ENCODE measurements at places on chromosomes 3 and 15.

DNA sequence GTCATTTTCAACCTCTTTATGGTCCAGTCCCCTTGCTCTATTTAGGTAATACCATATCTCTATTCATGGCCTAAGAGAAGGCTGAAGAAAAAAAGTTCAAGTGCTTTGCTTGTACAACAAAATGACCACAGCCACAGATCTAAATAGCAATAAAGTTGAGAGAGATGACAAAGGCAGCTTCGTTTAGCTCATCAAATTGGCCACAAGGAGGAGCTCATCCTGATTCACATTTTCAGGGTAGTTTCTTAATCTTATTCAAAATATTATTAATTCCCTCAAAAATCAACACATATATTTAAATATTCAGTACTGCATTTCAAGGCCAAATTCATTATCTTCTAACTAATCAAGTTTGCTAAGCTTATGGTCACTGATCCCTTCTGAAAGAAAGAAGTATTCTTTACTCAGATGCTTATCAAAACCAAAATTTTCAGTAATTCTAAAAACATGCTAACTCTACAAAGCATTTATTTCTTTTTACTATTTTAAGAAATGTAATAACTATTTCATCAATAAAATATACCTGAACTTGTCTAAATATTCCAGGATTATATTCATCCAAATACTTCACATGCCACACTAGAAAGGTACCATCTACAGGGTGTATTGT, 85.5 kb downstream of the DMXL2 start:
- peak; percentile 3 for DNase-seq

- no peak for DNase-seq
Observed at GRCh38 chr3:133054586-133054985, 16.4 kb downstream of the TMEM108 start.

- no peak for DNase-seq
Observed at GRCh38 chr3:157082305-157082982, 77.5 kb downstream of the CCNL1 start.

DNA sequence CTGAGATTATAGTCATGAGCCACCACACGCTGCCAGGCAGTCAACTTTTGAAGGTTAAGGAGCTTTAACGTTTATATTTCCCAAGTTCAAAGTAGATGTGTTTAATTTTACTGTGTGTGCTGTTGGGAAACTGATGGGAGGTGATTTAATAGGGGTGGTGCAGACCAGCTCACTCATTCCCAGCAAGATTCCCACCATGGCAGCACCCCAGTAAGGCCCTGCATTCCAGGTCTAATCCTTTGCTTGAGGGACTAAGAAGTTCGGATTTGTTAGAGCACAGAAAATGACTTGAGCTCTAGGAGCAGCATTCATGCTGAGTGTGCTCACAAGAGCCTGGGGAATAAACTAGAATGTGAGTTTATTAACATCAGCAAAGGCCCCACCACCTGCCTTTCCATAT, 25.2 kb downstream of the TSEN2 start:
- no peak for DNase-seq

- no peak for DNase-seq
Observed at GRCh38 chr3:163587342-163587741, 1491.0 kb downstream of the SI start.

DNA sequence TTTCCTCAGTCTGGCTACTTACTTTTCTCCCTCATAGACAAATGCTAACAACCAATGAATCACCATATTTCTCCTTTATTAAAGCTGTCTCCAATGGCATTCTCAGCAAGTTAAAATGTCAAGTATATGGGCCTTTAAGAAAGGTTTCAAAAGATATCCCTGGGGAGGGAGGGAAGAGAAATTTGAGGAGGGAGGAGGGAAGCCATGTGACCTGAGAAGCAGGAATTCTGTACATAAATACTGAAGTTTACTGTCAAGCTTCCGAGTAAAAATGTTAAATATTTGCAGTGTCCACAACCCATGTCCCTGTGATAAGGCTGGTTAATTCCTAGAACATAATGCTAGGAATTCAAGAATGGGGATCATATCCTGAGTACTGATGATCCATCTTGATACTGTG, 175.9 kb downstream of the CNTN4 start:
- no peak for DNase-seq

DNA sequence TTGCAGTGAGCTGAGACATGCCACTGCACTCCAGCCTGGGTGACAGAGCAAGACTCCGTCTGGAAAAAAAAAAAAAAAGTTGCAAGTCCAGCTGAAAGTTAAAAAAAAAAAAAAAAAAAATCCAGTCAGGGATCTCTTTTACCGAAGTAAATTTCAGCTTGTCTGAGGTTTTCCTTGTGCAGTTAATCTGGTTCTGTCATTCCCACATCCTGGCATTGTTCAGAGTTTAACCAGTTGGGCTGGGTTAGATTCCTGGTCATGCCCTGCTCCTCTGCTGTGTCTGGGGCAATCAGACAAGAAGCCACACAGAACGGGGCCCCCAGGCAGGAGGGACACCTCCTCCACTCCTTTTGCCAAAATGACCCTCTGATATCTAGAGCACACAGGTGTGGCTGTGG, 84.1 kb upstream of the KLHL25 start:
- no peak for DNase-seq

GRCh38 chr15:90570643-90571042, 40.9 kb downstream of the CRTC3 start:
- DNase-seq, result no peak

- DNase-seq, result no peak
Observed at GRCh38 chr3:182567700-182568099, 225.6 kb upstream of the ATP11B start.

DNA sequence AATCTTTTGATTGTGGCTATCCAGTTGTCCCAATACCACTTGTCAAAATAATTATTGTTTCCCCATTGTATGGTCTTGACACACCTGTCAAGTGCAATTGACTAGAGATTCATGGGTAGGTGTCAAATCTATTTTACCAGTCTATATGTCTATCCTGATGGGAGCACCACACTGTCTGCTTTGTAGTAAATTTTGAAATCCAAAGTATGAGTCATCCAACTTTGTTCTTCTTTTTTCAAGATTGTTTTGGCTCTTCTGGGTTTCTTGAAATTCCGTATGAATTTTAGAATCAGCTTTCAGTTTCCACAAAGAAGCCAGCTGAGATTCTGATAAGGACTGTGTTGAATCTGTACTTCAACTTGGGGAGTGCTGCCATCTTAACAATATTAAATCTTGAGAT, 71.9 kb downstream of the CSNK1G1 start:
- DNase-seq, result no peak

DNA sequence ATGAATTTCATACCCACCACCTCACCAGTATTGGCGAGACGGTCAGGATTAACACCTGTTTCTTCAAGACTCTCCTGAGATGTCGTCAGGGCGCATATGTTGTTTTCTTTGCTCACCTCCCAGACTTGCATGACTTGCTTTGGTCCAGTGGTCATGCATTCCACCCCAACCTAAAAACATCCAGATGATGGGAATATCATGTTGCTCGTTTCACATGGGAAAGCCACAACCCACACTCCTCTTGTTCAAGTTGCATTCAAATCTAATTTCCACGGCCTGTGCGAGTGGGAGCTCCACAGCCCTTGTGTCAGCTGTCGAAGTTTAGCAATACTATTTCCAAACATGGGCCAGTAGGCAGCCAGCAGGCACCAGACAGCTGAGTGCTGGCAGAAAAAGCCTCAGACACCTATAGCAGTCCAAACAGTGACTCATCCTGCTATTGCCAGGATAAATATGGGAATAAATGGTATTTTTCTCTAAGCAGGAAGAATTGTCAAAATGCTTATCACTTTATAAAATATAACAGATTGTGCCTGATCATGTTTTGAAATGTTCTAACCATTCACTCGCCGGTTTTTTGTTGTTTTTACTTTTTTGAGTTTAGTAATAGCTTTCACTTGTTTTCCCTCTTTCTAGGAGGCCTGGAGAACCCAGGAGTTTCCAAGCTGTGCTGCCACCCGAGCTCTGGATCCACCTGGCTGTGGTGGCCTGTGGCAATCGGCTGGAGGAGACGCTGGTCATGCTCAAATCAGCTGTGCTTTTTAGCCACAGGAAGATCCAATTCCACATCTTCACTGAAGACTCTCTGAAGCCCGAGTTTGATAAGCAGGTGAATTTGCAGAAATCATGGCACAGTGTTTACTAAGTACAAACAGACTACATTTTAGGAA, 20.1 kb downstream of the GXYLT2 start:
- DNase-seq, result no peak

- no peak for DNase-seq
Observed at GRCh38 chr15:31824024-31824423, 206.3 kb upstream of the CHRNA7 start.

DNA sequence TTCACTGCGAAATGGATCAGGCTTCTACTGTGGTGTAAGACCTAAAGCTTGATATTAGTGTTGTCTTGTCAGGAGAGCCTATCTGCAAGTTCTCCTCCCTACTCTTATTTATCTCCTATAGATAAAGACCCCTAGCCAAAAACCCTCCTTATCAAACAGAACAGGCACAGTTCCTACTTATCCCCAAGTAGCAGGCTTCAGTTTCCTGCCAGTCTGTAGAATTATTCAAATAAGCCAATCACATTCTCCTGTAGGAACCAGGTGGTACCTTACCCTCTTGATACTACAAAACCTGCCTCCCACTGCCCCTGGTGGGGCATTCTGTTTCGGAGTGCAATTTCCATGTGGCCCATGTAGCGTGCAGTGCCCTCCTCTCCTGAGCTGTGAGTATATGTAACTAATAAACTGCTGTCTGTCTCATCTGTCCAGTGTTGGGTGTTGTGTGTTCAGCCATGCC, 28.7 kb downstream of the HDGFL3 start:
- DNase-seq, result no peak

DNA sequence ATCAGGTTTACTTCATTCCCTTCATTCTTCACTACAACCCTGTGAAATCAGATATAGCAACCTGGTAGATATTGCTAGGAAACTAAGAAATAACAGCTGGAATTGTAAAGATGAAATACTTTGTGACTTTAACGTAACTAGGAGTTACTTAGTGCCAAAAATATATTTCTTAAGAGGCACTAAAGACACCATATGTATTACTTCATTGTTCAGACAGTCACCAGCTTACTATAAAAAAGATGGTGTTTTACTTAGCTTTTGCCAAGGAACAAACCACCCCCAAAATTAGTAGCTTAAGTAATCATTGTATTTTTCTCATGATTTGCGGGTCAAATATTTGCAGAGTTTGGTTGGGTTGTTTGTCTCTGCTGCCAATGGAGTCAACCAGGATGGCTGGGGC, 62.5 kb downstream of the PROS1 start:
- DNase-seq, result no peak

DNA sequence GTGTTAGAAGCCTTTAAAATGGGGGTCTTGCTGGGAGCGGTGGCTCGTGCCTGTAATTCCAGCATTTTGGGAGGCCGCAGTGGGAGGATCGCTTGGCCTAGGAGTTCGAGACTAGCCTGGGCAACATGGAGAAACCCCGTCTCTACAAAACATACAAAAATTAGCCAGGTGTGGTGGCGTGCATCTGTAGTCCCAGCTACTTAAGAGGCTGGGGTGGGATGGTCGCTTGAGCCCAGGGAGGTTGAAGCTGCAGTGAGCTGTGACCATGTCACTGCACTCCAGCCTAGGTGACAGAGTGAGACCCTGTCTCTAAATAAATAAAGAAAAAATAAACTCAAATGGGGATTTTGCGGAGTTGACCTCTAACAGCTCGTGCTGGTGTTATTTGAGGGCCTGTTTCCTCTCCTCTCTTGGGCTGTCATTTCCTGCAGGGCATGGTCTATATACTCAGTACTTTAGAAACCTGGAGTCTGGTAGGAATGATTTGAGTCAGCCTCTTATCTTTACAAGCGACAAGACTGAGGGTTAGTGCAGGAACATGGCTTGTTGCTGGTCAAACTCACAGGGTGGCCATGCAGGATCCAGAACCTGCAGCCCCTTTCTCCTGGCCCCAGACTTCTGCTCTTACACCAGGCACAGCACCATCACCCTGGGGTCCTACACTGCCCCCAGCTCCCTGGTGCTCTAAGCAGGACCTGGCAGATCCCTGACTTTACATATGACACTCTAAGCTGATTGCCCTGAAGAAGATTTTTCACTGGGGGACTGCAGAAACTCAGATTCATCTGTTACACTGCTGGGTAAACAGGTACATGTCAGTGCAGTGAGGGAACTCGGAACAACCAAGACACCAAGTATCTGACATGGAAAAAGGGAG, 15.1 kb downstream of the EHD4 start:
- no peak for DNase-seq

DNA sequence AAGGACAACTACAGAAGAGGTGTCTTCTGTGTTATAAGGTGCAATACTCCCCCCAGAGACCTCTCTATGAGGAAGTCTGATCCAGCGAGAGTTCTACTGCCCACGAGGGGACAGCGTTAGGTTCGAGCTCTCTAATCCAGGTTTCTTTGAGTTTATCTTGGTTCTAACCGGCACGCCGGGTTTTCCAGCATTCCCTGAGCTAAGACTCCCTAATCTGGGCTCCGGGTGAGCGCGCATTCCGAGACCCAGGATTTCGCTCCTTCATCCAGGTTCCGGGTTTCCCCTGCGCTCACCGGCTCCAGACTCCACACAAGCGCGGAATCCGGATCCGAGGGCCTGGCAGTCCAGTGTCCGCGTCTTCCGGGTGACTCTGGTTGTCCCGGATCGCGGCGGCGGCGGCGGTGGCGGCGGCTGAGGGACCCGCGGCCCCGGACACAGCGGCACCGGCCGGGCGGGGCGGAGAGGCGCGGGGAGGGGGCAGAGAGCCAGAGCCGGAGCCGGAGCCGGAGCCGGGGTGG, at the start of gene ZNF609:
TSS of gene ZNF609 (plus strand) at position 373 of the 518 bp plus-strand sequence. CDS start 38,842 bp downstream, outside the sequence.
- DNase-seq, result peak; percentile 98

- DNase-seq, result no peak
Observed at GRCh38 chr15:67092752-67093503, 27.5 kb downstream of the SMAD3 start.

GRCh38 chr3:133113927-133114597, 75.9 kb downstream of the TMEM108 start:
- DNase-seq, result no peak

DNA sequence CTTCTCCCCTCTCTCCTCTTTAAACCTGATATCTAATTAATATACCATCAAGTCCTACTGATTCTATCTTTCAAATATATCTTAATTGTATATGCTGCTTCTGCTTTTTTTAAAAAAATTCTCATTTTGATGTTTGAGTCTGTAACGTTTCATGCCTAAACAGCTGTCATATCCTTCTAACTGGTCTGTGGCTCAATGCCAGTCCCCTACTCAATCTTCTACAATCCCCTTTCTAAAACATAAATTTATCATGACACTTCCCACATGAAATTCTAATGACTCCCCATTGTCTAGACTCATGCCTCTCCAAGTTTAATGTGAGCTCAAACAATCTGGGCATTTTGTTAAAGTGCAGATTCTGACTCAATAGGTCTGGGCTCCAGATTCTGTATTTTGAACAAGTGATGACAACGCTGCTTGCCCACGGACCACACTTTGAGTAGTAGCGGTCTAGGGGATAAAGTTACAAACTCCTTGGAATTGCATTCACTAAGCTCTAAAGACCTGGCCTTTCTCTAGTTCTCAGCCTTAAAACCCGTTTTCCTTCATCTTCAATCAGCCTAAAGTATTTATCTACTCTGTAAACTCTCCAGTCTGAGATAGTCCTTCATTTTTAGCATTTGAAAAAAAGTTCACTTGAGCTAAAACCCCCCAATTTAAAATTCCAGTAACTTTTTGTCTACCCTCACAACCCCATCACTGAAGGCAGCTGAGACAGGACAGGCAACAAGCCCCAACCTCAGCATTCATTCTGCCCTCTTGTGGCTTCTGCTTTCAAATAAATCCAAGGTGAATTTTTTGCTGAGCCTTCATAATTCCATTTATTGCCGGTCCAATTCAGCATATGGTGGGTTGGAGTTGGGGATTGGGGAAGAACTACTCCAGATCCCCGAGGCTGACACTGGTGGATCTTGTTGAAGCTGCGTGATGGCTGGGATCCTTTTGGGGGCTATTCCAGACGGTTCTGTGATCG, 88.1 kb upstream of the THRB start:
- no peak for DNase-seq
